ENCODE measurements at places on chromosomes 5 and 9.

- no peak for DNase-seq
These were observed 9.3 kb downstream of the CSF1R start for GRCh38 chr5:150077060-150077459.

DNA sequence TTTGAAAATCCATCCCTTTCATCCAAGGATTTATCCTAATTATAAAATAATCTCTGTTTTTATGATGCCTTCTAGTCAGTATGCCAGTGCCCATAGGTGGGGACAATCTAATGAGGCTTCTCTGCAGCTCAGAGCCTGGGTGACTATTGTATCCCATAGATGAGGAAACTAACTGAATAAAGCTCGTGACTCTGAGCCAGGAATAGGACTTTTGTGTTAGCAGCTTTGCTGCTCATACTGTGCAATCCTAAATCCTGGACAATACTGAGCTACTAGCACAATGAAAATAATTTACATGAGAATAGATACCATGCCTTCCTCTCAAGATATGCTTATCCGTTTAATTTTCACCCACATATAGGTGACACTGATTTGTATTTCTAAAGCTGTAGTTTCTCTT is 443.0 kb downstream of the PLK2 start:
- no peak for DNase-seq

GRCh38 chr5:178147406-178147805 is 6.3 kb downstream of the NHP2 start:
- no peak for DNase-seq

- DNase-seq: no peak
These were observed 50.8 kb downstream of the DCP2 start for GRCh38 chr5:113027431-113027830.

Measured in NCI-H69 (cell line).